Dermis blood vessel endothelial cell (primary cell): ENCODE measurements at places on chromosomes 6 and 20.

DNA sequence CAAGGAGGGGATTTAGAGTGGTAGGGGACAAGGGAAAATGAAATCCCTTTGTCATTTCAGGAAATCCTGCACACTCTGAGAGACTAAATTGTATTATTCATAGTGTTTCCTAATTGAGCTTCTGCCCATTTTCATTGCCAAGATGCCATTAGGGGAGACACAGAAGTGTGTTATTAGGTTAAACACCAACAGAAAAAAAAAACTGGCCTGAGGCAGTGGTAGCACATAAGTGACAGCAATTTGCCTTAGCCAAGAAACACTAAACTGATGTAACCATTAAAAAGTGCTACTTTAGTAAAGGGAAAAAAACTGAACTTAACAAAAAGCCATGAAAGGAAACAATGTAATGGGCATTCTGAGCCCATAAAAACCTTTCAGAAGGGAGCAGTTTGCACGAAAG is 270.5 kb upstream of the PLN start:
- no peak for DNase-seq

DNA sequence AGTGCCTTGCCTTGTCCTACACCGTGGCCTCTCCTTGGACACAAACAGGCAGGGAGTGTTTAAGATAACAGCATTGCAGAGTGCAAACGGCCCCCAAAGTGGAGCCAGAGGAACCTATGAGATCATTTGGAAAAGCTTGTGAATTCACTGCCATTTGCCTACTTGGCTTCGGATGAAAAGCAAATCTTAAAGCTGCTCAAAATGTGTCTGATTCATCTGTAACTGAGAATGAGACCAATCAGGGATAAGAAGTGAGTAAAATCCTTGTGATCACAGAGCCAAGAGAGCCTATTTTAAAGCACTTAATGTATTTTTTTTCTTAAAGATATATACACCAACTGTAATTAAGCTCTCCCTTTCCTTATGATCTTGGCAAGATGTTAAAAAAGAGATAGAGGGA is 65.7 kb upstream of the BACH2 start:
- no peak for DNase-seq

DNA sequence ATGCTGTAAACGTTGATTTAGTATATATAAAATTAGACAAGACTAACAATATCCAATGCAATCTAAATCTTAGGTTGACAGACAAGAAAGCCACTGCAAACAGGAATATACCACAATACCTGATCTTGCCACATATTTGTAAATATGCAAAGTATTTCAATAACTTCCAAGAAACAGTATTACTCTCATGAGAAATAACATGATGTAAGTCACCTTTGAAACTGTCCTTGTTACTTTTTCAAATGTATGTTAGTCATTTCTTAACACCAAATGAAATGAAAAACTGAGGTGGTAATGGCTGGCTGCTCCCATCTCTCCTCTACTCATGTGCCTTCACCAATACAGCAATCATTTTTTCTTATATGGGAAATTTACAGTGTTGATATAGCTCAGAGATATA is 118.7 kb downstream of the ATG5 start:
- DNase-seq: no peak

- DNase-seq: peak; percentile 94
Observed at GRCh38 chr6:26223650-26224546, 136.7 kb downstream of the HFE start.

GRCh38 chr6:51887859-51888258 is 199.6 kb downstream of the PKHD1 start:
- no peak for DNase-seq

GRCh38 chr20:46704714-46705377 is 4.6 kb upstream of the SLC2A10 start:
- DNase-seq: no peak

- no peak for DNase-seq
Observed at GRCh38 chr6:121896771-121897170, 461.3 kb downstream of the GJA1 start.

DNA sequence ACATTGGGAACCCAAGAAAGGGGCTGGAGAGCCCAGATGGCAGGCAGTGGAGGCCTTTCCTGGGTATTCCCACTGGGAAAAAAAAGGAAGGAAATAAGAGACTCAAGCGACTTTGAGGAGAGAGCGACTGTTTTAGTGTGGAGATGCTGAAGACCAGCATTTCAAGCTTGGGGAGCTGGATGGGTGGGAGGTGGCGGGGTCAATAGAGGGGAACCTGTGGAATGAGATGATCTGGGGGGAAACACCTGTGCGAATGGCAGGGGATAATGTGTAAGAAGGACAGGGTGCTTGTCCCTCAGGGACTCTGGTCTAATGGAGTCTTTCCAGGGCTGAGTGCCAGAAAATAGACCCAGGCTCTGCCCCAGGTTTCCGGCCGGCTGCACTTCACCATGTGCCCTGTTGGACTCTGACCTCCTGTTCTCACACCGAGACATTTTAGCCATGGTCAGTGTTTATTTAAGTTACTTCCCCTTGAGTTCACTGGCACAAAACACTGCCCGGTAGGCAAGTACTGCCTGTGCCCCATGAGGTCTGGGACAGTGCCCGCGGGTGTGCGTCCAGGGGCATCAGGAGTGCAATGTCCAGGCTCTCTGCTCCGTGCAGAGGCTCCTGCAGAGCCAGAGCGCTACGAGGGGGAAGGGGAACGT is 50.4 kb upstream of the NKX2-2 start:
- no peak for DNase-seq

DNA sequence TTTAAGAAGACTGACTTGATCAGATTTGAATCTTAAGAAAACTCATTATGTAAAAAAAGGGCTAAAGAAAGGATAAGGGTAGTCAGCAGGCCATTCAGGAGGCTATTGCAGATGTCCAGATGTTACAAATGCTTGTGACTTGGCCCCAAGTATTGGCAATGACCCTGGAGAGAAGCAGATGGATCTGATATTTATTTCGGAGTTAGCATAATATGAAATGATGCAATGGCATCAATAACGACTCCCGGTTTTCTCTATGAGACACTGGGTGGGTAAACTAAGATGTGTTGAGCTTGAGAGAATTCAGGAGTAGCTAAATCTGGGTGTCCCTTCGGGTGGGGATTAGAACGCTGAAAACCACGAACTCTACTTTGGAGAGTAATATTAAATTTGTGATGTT is 149.7 kb downstream of the LAMA2 start:
- no peak for DNase-seq

GRCh38 chr6:10411131-10411970 is 3.5 kb downstream of the TFAP2A start:
- DNase-seq: no peak

GRCh38 chr6:149264629-149265028 is 52.9 kb upstream of the TAB2 start:
- no peak for DNase-seq

DNA sequence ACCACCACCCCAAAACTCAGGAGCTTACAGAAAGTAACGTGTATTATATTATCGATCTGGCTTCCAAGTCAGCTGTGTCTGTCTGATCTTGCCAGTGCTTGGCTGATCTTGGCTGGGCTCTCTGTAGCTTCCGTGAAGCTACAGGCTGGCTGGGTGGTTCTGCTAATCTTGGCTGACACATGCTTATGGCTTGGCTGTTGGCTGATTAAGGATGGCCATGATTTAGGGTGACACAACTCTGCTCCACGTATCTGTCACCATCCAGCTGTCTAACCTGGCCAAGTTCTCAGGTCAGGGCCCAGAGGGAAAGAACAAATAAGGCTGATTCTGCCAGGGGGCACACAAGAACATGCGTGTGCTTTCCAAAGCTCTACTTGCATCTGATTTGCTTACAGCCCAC is 64.7 kb upstream of the PRL start:
- DNase-seq: no peak

DNA sequence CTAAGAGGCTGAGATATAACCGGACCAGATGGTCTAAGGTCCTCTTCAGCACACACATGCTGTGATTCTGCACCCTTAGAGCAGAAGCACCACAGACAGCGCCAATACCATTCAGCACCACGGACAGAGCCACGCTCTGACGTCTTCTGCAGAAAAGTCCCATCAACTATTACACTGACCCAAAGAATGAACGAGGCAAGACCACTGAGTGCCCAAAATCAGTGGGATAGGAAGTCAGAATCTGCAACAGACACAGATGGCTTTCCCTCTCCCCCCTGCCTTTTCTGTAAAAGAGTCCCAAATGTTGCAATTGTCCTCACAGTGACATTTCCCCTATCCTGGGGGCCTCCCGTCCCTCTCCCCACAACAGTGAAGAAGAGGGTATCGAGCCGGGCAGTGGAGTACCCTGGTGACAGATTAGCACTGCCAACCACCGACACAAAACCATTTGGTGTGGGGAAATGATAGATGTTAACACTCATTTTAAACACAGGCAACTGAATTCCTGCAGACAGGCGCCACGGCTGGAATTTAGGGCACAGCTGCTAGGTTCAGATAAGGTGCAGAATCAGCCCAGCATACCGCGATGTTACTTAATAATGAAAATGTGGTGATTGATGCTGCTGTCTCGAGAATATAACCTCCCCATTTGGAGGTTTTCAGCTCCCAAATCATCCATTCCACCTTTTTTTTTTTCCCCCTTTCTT is 66.6 kb upstream of the CTNNBL1 start:
- peak; percentile 74 for DNase-seq

- DNase-seq: peak; percentile 65
Observed at GRCh38 chr6:144559865-144560593, 274.9 kb downstream of the UTRN start.

DNA sequence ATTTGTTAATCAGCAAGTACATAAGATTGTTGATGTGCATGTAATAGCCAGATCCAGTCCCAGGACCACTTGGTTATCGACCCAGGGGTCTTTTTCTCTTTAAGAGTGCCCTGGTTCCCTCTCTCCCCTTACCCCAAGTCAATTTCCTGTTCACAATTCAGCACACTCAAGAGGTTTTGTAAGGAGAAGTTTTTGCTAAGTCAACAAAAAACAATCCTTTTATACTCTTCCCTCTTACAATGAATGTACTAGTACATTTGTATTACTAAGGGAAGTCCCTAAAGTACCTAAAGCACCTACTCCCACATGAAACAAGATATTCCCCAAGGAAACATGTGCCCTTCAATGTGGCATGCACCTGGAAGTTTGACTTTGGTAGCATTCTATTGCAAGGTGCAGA is 1.6 kb upstream of the NT5DC1 start:
- DNase-seq: no peak

DNA sequence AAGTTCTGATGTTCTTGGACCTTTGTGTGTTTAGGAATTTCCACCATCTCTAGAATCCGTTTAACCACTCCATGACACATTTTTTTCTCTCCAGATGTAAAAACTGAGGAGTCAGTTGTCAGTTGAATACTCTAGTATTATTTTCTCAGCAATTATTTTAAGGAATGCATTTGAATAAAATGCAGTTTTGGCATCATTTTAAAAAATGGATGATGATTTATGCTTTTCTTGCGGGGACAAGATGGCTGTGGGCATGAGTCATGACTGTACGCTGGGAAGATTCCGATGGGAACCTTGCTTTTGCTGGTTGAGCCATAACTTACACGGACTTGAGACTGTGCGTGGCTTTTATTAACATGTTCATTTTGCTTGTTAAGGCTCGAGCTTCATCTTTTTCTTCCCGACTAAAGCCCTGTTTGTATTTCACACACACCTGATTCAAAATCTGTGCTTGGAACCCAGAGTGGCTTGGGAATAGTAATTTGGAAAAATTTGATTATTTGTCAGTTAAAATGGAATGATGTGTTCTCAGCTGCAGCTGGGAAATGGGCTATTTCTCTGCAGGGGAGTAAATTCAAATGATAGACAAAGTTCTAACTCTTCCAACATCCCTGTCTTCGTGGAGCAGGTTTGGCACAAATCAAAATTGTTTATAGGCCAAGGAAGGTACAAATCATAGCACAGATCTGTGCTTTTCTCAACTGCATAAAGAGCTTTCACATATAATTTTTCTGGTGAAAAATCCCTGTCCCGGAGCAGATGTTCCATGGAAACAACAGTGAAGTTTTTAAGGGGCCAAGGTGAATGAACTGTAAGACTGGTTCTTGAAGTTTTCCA is 470.5 kb upstream of the JAG1 start:
- no peak for DNase-seq

- no peak for DNase-seq
Observed at GRCh38 chr6:68559070-68559469, 76.0 kb upstream of the ADGRB3 start.

DNA sequence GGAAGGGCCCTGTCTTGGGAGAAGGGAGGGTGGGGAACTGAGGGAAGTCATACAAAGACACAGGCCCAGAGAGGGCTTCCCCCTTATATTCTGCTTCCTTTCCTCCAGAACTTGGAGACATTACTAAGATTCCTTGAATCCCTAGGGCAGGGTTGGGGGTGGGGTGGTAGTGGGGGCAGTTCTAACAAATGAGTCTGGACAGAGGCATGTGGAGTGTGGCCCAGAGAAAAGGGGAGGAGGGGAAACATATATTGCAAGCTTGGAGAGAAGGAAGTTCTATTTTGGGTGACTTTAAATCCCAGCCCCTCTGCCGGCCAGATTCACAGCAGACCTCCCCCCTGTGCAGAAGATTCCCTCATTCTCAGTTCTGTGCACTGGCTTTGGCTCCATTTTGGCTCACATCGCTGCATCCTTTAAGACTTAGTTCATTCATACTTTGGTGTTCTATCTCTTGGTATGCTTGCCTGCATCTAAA is 43.7 kb downstream of the DAAM2 start:
- DNase-seq: no peak

- DNase-seq: peak; percentile 65
Observed at GRCh38 chr6:36912030-36912454, 26.3 kb downstream of the C6orf89 start.

GRCh38 chr6:150302520-150303176 is 66.2 kb upstream of the IYD start:
- DNase-seq: peak; percentile 10
